ENCODE measurements at places on chromosomes 2 and 18.

- no peak for DNase-seq
Measured at GRCh38 chr2:69309351-69310110, 77.5 kb downstream of the GFPT1 start.

GRCh38 chr18:44715842-44716241, 35.2 kb downstream of the SETBP1 start:
- no peak for DNase-seq

GRCh38 chr2:171533331-171533730, 11.1 kb downstream of the CYBRD1 start:
- no peak for DNase-seq

- DNase-seq, result no peak
Measured at GRCh38 chr2:114219456-114219855, 223.0 kb upstream of the DPP10 start.

- DNase-seq, result no peak
Measured at GRCh38 chr2:157473581-157473980, 29.7 kb upstream of the CYTIP start.

- DNase-seq, result no peak
Measured at GRCh38 chr18:47775961-47776360, 154.5 kb downstream of the SMAD2 start.

DNA sequence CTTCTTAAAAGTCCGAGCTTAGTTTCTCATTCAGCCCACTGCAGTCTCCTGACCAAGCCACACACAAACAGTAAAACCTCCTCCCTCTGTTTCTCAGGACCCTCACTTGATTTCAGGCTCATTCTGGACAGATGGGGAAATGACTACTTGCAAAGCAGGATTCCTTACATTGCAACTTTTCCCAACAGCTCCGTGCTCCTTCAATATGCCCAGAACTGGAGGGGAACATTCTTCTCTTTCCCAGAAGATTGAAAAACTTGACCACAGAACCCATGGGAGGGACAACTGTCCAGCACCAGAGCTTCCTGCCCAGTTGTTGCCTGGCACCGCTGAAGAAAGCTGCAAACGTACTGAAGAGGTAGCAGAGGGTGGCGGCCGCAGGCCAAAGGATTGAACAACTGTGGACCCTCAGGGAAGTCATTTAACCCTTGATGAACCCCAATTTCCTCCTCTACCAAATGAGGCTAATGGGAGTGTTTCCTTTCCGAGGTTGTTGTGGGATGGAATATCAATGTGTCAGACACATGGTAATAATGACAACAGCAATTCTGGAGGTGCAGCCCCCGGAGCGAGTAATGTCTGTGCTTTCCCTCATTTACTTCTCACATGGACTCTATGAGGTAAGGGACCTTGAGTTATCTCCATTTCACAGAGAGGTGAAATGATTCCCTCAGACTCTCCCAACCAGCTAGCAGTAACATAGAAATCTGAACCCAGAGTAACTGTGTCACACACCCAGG, 25.0 kb downstream of the BCL11A start:
- DNase-seq, result no peak

GRCh38 chr18:12076424-12077140, 17.1 kb upstream of the ANKRD62 start:
- DNase-seq, result no peak

GRCh38 chr2:196592911-196593881, 46.3 kb upstream of the CCDC150 start:
- no peak for DNase-seq

- DNase-seq, result no peak
Measured at GRCh38 chr18:62242955-62243354, 55.9 kb downstream of the RELCH start.

DNA sequence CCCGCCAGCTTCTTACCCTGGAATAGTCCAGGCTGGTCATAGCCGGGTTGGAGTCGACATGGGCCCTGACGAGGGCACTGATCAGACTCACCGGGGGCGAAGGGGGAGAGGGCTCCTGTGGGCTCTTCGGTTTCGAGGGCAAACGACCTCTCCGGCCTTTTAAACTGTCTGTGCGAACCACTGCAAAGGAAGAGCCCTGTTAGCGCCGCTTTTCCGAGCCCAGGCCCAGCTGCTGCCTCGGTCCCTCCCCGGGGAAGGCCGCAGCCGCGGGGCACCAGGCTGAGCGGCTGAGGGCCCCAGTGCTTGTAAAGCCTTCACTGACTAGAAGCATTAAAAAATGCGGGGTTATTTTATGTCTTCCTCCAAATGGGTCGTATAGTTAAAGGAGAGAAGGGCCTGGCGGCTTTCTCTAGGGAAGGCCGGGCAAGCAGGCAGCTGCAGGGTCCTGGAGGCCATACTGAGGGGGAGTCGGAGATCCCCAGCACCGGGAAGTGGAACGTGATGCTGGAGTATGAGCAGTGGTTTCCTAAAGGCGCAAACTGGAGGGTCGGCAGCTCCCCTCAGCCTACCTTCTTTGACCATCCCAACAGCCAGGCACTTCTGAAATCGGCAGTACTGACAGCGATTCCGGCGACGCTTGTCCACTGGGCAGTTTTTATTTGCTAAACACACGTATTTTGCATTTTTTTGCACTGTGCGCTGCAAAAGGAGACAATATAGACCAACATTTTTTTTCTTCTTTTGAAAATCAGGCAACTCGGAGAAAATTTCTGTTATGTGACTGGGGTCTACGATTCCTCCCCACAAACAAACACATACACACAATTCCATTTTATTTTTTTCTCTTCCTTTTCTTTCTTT, 4.5 kb downstream of the NR4A2 start:
- DNase-seq, result peak; percentile 37

DNA sequence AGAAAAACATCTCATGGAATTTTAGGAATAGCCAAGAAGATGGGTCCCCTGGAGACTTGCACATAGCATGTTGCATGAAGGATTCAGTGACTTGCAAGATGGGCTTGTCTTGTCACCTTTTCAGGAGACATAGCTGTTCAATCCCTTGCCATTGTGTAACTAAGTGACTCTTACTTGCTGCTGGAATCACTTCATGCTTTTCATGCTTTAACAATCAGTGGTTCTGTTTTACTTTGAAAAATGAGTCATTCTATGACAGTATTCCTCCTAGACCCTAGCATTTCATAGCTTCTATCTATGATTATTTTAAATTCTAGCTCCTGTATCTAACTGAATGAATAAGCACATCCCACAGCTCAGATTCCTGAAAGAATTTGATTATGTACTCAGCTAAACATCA, 2.8 kb downstream of the KYNU start:
- no peak for DNase-seq

DNA sequence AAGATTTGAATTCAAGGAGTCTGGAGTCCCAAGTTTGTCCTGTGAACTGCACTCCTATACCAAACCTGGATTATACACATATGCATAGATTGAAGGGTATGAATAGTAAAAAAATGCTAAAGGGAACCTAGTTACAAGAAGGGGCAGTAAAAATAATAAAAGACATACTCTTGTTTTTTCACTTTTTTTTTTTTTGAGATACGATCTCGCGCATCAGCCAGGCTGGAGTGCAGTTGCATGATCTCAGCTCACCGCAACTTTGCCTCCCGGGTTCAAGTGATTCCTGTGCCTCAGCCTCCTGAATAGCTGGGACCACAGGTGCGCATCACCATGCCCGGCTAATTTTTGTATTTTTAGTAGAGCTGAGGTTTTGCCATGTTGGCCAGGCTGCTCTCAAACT, 22.3 kb downstream of the KRTCAP3 start:
- DNase-seq, result no peak

DNA sequence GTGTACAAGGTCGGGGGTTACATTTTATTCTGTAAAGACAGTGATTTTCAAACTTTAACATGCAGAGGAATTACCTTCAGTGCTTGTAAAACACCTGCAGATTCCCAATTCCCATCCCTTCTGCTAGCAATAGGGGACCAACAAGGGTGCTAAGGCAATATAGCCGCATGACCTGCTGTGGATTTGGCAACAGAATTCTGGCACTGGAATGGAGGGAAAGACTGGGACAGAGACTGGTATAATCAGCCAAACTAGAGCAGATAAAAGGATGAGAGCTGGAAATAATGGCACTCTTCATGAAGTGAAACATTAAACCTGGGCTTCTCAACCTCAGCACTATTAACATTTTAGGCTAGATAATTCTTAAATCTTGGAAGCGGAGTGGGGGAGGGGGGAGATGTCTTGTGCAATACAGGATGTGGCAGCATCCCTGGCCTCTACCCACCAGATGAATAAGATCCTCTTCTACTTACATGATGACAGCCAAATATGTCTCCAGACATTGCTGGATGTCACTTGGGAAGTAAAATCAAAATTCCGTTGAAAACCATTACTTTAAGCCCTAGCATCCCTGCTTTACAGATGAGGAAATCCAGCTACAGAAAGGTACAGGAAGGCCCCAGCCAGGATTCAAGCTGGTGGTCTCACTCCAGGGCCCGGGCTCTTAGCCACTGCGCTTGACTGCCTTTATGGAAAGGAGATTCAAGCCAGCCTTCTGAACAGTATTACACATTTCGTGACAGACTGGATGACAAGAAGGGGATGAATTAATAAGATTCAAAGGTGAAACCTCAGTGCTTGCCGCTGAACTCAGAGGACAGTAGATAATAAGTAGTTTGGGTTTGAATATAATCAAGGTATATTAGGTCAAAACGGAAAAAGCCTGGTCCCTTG, 1.7 kb downstream of the EVA1A start:
- DNase-seq, result no peak

DNA sequence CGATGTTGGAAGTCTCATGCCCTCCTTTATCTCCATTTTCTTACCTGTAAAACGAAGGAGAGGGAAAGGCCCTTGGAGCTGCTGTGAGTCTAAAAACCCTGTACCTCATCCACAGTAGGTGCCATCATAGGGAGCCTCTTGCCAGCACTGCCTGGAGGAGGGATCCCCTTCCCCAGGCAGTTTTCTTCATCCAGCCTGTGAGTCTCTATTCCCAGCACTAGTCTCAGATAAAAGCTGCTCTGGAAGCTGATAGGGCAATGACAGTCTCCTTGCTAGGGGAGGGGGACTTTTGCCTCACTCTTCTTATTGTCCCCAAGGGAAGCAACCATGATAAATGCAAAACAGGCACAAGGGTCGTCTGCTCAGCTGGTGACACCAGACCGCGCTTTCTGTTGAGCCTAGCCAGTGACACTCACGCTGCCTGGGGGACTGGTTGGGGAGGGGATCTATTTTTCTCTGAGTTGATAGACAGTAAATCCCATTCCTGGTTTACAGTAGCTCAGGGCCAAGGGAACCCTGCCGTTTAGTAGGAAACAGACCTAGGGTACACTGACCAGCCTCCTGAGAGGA, 139.5 kb upstream of the NABP1 start:
- DNase-seq, result no peak

GRCh38 chr18:12991821-12992179, 638 bp downstream of the CEP192 start:
- DNase-seq, result no peak

DNA sequence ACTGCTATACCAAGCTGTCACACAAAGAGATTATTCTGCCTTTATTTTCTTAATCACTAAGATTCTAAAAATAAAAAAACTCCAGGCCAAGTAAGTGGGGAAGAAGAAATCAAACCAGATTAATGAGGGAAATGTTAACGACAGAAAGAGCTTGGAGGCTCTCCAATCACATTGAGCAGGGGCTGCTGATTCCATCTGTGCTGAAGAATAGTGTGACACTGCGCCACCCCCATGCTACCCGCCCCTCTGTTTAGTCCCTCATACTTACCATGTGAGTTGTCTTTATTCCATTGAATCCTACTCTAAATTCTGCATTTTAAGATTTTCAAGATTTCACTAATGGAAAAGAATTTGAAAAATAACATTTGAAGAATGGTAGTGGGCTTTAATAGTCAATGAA, 998.0 kb upstream of the CDH2 start:
- DNase-seq, result no peak

GRCh38 chr18:44887227-44887631, 206.5 kb downstream of the SETBP1 start:
- no peak for DNase-seq

GRCh38 chr2:149204686-149205085, 125.7 kb upstream of the LYPD6 start:
- DNase-seq, result no peak

DNA sequence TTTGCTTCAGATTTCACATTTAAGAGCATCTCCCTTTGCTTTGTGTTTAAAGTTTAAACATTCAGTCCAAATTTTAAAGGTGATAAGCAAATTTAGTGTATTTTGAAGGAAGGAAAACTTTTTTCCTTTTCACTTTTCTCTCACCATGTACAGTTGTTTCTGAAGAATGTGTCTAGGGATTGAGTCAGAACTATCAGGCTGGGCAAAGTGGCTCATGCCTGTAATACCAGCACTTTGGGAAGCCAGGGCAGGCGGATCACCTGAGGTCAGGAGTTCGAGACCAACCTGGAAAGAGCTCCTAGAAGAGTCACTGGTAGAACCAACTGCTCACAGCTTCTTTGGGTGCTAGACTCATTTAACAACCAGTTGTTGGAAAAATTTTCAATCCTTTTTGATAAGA, 327.0 kb upstream of the THUMPD2 start:
- no peak for DNase-seq

DNA sequence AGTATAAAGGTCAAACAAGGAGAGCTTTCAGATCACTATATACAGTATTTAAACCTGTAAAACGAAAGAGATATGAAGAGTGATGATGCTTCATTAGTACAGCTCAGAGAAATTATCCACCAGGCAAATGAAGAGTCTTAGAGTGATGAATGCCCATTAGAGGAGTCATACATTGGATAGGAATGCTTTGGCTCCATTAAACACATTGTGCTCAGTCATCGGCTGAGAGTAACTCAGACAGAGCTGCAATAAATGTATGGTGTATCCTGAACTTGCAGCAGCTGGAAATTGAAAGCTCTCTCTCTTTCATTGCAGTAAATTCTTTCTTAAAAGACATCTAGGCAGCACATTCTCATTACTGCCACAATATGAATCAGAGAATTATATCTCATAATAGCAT, 340.8 kb upstream of the SPHKAP start:
- DNase-seq, result no peak

All from effector CD8-positive, alpha-beta T cell (primary cell).